AG04449 (cell line): ENCODE measurements at places on chromosomes 1 and 21.

- no peak for DNase-seq
These were observed 3.8 kb downstream of the COLGALT2 start for GRCh38 chr1:184033711-184034167.

DNA sequence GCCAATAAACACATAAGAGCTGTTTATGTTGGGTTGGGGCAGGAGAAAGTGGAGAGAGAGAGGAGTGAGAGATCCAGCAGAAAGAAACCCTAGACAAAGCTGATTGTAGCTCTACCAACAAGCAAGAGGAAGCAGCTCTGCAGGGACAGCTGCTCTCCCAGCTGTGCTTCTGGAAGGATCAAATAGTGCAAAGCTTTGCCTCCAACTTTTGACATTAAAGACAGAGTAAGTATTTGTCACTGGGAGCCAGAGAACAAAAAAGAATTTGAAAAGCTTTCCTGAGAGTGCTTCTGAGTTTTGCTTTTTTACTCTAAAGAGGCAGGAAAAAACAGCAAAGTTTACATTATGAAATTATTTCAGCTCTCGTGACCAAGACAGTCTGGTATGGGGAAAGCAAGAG lies 28.5 kb upstream of the C1orf198 start:
- no peak for DNase-seq

GRCh38 chr1:24319962-24320361 lies 805 bp downstream of the GRHL3 start:
- no peak for DNase-seq

DNA sequence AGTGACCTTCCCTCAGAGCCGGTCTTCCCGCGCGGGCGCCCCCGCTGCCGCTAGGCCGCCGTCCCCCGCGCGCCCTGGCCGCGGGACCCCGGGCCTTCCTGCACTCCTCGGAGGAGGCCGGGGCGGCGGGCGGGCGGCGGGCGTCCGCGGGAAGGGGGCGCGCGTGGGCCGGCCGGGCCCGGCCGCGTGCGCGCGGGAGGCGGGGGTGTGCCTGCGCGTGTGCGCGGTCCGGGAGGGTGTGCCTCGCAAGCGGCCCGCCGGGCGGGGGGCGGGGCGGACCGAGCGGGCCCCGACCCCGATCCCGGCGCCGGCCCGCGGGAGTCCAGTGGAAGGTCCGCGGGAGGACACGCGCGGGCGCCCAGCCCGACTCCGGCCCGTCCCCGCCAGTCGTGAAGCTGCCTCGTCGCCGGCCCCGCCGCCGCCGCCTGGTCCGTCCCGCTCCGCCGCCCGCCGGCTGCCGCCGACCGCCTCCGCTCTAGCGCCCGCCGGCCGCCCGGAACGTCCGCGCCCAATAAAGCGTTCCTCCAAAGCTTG lies 438 bp downstream of the MRPS6 start:
- no peak for DNase-seq

DNA sequence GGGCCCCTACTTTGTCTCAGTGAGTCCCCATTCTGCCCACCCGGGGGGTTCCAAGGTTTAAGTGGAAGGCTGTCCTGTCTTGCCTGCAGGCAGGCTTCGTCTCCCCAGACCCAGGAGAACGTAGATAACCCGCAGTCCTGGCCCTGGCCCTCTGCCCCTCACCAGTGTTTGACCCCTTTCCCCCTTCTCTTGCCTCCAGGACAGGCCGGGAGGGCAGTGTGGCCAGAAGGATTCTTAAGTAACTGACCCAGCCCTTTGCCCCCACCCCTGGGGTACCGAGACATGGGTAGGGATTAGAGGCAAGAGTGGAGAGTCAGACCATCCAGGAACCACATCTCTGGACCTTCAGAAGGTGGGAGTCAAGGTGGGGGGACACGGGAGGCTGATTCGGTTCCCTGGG lies 8.8 kb downstream of the TMEM222 start:
- DNase-seq = no peak

GRCh38 chr1:96370757-96371156 lies 350.8 kb upstream of the PTBP2 start:
- peak; percentile 66 for DNase-seq

- DNase-seq = no peak
These were observed 11.6 kb downstream of the ADAM30 start for GRCh38 chr1:119884711-119885110.

GRCh38 chr1:11281518-11282331 lies 8.7 kb downstream of the UBIAD1 start:
- DNase-seq = peak; percentile 90

GRCh38 chr1:160607672-160608032 lies 28.4 kb upstream of the CD84 start:
- no peak for DNase-seq

- no peak for DNase-seq
These were observed 20.1 kb downstream of the PTPRU start for GRCh38 chr1:29256394-29256793.

DNA sequence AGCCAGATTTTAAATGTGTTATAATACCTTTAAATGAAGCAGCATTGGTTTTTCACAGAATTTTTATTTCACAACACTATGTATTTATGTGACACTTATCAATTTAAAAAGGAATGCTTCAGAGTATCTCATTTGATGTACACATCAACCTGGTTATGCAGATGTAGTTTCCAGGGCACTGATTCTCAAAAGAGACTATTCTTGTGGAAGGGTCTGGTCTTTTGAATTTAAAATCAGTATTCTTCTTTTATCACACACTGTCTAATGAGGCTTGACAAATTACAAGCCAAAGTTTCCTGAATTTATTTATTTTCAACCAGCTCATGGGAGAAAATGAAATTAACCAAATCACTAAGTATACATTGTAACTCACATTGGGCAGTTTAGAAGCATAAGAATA lies 87.4 kb downstream of the NTPCR start:
- DNase-seq = no peak

DNA sequence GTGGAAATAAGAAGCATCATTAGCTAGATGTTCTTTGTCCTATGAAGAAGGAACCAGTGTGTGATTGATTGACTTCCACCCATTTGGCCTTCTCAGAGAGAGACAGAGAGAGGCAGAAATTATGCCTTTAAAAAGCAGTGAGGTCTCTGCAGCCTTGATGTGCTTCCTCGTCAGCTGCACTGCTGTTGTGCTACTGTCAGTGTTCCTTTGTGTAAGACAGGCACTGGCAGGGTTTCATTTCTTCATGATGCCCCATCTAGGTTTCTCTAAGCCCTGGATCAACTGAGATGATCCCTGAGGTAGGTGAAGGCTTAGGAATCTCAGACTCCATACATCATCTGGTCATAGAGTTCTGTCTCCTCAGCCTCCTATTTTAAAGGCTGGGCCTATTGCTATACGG lies 34.9 kb downstream of the GPR3 start:
- DNase-seq = no peak

GRCh38 chr1:182766050-182766449 lies 23.5 kb upstream of the NPL start:
- DNase-seq = no peak

GRCh38 chr1:43660355-43660754 lies 10.4 kb downstream of the KDM4A start:
- DNase-seq = no peak

DNA sequence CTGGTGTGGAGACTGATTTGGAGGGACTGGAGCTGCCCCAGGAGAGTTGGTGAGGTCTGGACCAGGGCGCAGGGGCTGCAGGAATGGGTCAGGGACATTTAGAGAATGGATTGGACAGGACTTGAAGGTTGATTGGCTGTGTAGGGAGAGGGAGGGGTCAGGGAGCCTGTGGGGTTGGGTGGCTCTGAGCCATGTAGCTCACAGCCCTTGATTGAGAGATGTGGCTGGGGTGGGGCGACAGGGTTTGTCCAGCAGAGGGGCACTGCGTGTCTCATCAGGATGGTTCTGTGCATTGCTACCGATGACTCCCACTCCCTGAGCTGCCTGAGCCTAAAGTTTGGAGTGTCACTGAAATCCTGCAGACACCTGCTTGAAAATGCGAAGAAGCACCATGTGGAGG lies 12.1 kb downstream of the AZIN2 start:
- DNase-seq = no peak

- DNase-seq = no peak
These were observed 6.8 kb downstream of the ATP1A1 start for GRCh38 chr1:116379674-116380498.

GRCh38 chr1:40806731-40807695 lies 23.4 kb downstream of the KCNQ4 start:
- DNase-seq = no peak

DNA sequence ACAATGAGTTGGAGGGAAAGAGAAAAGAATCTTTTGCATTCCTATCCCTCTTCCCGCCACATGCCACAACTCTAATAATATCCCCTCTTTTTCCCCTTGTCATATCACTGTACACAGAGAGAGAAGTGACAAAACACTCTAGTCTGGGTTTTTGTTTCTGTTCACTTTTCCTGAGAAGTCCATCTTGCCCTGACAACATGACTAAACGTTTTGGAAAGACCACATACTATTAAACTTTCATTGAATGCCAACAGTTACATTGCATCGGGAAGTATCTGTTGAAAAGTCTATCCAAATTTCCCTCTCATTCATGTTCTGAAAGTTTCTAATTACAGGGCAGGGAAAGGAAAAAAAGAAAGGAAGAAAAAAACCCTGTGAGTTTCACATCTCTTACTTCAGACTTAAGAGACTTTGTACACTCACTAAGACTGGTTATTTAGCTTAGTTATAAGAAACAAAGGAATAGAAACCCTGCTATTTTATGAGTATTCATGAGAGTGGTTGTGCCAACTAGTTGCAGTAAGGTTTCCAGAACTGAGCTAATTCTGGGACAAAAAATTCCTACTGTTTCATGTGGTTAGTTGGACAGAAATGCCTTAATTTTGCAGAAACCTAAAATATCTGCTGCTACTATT lies 16.9 kb downstream of the PLA2G4A start:
- DNase-seq = no peak

- DNase-seq = no peak
These were observed 15.3 kb upstream of the RNF187 start for GRCh38 chr1:228471762-228472398.

DNA sequence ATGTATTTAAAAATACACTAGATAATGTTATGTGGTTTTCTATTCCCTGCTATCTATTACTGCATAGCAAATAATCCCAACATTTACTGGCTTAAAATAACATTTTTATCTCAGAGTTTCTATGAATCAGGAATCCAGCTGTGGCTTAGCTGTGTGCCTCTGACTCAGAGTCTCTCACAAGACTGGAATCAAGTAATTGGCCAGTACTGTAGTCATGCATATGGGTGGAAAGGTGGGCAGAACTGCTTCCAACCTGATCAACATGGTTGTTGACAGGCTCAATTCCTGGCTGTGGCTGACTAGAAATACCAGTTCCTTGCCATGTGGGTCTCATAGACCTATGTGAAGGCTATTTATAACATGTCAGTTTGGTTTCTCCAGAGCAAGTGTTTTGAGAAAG lies 131.8 kb downstream of the PDE4B start:
- DNase-seq = peak; percentile 50

DNA sequence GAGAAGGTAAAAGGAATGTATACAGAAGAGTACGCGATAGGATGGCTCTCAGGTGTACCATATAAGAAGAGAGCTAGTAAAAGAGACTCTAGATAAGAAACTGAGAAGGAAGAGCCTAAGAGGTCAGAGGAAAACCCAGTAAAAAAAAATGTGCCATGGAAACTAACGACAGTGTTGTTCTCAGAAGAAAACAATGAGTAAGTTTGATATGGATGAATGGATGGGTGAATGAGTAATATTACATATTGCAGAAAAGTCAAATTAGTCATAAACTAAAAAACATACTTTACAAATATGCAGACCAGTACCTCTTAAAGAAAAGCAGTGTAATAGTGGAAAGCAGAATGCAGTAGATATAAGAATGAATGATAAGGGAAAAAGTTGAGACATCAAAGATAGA lies 316.2 kb downstream of the HMCN1 start:
- DNase-seq = no peak

- no peak for DNase-seq
These were observed 105.8 kb downstream of the TNFSF18 start for GRCh38 chr1:172944931-172945330.

- no peak for DNase-seq
These were observed 58.8 kb upstream of the AJAP1 start for GRCh38 chr1:4595341-4596225.

GRCh38 chr1:154453161-154453560 lies 48.0 kb downstream of the IL6R start:
- no peak for DNase-seq

GRCh38 chr1:116167625-116168276 lies 56.6 kb downstream of the MAB21L3 start:
- no peak for DNase-seq

GRCh38 chr1:150406483-150406882 lies 42.5 kb downstream of the RPRD2 start:
- DNase-seq = no peak

- DNase-seq = no peak
These were observed 93.1 kb upstream of the HAO2 start for GRCh38 chr1:119275145-119276134.

DNA sequence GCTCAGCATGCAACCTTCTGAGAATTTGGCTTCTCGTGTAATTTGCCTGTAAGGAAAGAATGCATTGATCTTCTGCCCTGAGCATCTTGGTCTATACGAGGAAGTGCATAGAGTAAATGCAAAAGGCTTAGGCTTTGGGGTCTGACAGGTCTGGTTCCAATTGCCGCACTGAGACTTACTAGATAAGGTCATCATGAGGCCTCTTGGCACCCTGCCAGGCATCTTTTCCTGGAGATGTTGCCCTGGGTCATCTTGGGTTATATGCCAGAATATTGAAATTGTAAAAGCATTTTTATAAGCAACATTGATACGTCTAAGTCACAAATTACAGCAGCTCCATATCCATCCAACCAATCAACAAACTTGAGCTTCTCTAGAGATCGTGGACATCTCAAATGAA lies 108.8 kb upstream of the WARS2 start:
- DNase-seq = no peak
